Stimulated activated CD8-positive, alpha-beta memory T cell treated with anti-CD3 and anti-CD28 coated beads, Interleukin-4, amount 100 ng/mL, for 1 hour (primary cell): ENCODE measurements at places on chromosomes 16 and 17.

GRCh38 chr16:84048270-84048669 lies 5.7 kb upstream of the SLC38A8 start:
- no peak for DNase-seq

DNA sequence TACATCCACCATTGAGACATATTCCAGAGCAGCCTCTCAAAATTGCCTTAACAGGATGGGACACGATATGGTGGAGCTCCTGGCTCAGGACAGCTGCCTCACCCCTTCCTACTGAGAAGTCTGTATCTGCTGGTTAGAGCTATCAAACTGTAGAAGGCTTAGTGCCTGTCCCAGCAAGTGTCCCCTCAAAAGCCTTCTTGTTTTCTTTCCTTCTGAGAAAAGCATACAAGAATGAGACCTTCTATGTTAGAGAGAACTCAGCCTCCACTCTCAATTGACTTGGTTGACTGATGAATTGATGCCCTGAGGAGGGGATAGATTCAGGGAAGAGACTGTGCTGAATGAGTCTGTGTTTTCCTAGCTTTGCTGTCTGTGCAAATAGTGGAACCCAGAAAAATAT lies 2020.9 kb downstream of the TP53TG3F start:
- DNase-seq: no peak

- DNase-seq: no peak
Observed at GRCh38 chr17:50676065-50676975, 31.4 kb downstream of the ANKRD40 start.

DNA sequence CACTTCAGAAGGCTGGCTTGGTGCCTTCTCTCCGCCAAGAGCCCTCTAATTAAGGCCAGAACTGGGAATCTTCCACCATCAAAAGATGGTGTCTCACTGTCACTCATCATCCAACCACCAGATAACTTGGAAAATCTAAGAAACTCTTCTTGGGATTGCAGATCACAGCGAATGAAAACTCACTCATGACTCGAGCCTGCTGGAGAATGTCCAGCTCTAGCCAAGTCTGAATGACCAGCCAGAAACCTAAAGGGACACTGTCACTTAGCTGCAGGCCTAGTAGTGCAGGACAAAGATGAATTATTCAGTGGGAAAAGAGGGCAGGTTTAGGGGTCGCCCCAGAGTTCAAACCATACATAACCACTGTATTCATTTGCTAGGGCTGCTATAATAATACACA lies 107.8 kb downstream of the XYLT1 start:
- no peak for DNase-seq

DNA sequence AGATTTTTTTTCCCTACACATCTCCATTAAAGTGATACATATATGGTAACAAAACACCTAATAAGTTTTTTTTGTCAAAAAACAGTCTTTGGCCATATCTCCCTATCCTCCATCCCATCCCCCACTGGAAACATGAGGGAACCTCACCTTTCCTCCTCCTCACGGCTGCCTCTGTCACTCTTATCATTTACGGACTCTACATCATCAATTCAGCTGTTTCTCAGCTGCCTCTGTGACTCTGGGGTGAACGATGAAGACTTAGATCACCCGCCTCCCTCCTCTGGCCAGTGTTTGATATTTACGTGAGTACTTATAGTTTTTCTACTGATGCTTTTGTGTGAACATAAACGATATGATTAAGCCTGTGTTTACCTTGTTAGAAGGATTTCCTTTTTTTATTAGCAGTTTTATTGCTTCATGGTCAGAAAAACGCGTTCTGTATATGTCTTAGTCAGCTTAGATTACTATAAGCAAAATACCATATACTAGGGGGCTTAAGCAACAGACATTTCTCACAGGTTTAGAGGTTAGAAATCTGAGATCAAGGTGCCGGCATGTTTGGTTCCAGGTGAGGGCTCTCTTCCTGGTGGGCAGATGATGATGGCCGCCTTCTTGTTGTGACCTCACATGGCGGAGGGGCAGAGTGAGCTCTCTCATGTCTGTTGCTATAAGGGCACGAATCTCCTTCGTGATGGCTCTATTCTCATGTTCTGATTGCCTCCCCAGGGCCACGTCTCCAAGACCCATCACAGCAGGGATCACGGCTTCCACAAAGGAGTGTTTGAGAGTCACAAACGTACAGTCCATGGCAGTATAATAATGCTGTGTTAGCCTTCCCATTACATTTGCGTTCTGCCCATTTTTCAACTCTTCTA lies 32.1 kb downstream of the DNAH17 start:
- DNase-seq: no peak

GRCh38 chr16:86356804-86357203 lies 153.5 kb upstream of the FOXF1 start:
- DNase-seq: no peak

- DNase-seq: no peak
Observed at GRCh38 chr16:53542283-53542682, 39.3 kb upstream of the AKTIP start.

DNA sequence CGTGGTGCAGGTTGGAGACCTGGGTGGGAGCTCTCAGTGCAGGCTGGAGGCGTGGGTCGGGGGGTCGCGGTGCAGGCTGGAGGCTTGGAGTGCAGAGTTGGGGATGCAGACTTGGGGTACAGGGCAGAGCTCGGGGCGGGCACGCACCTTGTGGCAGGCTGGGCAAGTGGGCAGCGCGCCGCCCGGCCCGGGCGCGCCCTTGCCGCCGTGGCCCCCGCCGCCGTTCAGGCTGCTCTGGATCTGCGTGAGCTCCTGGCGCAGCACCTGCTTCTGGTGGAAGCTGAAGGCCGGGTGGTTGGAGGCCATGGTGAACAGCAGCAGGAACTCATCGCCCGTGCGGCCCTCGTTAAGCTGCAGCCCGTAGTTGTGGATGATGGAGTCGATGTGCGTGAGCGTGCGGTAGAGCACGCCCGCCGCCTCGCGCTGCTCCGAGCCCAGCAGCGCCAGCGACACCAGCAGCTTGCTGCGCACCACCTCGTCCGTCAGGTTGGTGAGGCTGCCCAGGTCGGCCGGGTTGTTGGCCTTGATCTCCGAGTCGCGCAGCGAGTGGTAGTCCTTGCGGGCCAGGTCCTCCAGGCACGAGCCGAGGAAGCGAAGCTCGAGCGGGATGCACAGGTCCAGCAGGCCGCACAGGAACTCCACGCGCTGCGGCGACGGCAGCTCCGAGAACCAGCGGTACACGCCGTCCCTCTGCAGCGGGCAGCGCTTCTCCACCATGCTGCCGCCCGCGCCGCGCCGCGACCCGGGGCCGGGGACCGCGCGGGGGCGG lies 1.1 kb downstream of the ZCCHC14 start:
- DNase-seq: no peak

DNA sequence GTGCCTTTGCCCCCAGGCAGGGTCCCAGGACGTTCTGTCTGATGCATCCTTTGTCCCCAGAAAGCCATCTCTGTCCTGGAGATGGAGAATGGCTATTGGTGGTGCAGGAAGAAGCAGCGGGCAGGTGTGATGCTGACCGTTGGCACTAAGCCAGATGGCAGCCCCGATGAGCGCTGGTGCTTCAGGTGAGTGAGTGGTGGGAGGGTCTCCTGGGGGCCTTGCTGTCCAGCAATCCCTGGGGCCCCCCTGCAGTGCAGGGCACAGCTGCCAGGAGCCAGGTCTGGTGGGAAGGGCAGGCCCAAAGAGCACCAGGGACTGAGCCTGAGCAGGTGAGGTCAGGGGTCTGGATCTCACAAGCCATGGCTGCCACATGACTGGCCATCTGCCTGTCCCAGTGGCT lies 18.1 kb downstream of the TRPV2 start:
- no peak for DNase-seq

GRCh38 chr17:65037157-65037556 lies 19.4 kb downstream of the GNA13 start:
- DNase-seq: no peak

DNA sequence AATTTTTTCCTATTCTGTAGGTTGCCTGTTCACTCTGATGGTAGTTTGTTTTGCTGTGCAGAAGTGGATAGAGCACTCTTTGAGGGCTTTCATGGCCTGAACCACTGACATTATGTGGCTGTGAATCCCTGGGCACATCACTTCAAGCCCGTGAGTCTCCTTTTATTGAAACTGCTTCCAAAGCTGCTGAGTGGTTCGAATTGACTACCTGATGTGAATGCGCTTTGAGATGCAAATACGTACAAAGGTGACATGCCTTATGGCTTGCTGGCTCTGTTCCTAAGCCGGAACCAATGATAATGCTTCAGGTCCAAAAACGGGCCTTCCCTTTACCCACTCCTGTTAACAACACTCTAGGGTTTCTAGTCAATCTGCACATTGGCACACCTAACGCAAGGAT lies 34.3 kb downstream of the ASPA start:
- DNase-seq: no peak

DNA sequence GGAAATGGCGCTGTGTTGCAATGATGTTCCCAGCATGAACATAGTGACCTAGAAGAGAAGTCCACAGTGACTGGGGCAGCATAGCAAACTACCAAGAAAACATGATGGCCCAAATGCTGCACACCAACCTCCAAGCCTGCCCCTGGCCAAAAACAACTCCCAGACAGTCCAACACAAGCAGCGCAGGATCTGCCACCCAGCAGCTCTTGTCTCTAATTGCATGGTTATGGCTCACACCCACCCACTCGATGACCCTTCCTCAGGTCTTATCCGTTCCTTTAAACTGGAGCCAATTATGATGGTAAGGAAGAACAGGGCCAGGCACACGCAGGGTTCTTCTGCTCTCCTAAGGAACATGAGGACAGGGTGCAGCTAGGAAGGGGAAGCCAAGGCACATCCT lies 2.9 kb downstream of the MRPL27 start:
- DNase-seq: no peak

DNA sequence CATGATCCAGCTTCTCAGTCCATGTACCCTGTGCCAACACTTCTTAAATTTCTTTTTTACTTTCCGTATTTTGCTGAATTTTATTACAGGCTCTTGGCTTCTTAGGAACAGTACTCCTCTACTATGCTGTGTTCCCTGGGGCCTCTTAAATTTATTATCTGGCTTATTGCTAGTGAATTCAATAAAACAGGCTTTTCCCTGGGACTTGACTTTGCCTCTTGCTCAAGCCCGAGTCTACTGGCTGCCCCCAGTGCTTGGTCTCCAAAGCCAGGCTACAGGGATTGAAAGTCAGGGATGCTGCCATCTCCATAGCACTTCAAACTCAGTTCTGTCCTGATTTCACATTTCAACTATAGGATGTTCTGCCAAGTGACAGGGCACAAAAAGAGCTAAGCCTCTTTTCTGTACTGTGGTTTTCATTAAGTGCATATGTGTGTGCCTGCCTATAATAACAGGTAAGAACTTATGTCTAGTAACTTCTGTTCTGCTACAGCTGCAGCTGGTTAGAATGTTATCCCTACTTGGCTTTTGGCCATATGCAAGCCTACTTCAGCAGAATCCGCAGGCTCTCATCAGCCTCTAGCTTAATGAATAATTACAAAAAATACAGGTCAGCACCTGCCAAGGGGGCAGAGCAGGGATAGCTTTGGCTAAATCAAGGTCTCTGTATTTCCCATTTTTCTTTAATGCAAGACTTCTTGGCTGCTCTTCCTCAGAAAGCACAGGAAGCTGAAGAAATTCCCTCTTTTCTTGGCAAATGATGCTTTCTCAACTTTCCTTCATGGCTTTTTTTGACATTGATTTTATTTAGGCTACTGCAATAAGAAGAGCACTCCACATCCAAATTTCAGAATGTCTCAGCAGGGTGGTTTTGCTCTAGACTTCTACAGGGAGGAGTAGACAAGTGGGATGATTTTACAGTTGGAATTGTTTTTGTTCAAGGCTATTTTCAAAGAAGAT lies 8.2 kb downstream of the FAM20A start:
- no peak for DNase-seq

GRCh38 chr17:64707050-64707591 lies 45.0 kb upstream of the SMURF2 start:
- DNase-seq: no peak

- DNase-seq: no peak
Observed at GRCh38 chr16:65426484-65426883, 304.6 kb upstream of the CDH11 start.

DNA sequence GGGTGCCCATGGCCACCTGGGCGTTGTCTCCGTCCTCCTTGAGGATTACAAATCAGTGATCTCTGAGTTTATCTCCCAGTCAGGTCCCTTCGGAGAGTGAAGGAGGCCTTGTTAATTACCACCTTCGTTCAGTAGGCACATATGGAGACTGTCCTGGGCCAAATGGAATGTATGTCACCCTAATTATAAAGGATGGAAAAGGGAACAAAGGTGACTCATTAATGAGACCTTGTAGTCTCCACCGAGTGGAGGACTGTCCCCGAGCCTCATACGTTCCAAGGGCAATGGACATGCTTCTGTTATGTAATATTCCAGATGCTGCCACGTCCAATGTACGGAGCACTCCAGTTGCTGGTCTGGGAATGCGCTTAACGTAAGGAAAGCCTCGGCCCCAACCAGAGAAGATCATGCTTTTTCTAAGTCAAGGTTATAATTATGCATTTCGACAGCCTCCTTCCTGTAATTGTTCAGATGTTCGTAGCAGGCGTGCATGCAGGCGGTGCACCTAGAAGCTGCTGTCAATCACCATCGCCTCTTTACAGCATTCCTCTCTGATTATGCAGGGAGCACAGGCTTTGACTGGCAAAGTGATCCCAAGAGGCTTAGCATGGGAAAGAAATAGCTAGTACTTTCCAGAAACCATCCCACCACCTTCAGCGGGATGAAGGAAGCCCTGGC lies 22.4 kb upstream of the SEC14L1 start:
- no peak for DNase-seq

DNA sequence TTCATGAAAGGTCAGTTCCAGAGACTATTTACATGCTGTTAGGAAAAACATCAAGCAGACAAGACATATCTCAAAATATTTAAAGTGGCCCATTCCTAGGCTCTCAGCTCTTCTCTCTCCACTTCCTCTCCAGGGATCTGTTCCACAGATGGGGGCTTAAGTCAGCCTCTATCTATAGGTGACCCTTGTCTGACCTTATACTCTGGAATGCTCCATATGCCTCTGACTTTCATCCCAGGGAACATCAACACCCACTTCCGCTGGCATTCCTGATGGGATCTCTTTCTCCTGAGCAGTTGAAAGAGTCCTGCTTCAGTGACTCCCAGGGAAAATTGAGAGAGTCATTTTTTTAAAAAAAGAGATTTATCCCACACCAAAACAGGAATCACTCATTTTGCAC lies 11.5 kb upstream of the WIPI1 start:
- DNase-seq: no peak

DNA sequence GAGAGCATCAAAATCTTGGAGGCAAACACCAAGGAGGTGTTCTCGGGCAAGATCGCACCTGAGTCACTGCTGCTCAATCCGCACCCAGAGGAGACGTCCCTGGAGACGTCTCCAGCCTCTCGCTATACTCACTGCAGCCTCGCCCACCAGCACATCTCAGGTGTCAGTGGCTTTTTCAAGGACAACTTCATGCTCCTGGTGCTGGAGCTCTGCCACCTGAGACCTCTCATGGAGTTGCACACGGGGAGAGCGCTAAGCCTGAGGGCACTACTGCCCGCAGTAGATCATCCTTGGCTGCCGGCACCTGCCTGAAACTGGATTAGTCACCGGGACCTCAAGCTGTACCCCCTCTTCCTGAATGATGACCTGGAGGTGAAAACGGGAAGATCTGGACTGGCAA lies 2.6 kb upstream of the MBTPS1 start:
- no peak for DNase-seq

GRCh38 chr16:86086471-86086870 lies 187.5 kb downstream of the IRF8 start:
- no peak for DNase-seq
